ENCODE measurements at places on chromosomes 1 and 21.
A peak's percentile ranks its signal among the peaks of the same experiment; 100 is the strongest.

GRCh38 chr1:165114022-165114888 is 242.3 kb downstream of the LMX1A start:
- DNase-seq = peak; percentile 22

- no peak for DNase-seq
Observed at GRCh38 chr1:173467426-173467825, 9.7 kb upstream of the PRDX6 start.

- no peak for DNase-seq
Observed at GRCh38 chr1:37478890-37479254, 4.5 kb downstream of the ZC3H12A start.

GRCh38 chr21:21907271-21907670 is 909.1 kb downstream of the NCAM2 start:
- no peak for DNase-seq

- DNase-seq = no peak
Observed at GRCh38 chr21:26945916-26946675, 20.8 kb downstream of the ADAMTS5 start.

DNA sequence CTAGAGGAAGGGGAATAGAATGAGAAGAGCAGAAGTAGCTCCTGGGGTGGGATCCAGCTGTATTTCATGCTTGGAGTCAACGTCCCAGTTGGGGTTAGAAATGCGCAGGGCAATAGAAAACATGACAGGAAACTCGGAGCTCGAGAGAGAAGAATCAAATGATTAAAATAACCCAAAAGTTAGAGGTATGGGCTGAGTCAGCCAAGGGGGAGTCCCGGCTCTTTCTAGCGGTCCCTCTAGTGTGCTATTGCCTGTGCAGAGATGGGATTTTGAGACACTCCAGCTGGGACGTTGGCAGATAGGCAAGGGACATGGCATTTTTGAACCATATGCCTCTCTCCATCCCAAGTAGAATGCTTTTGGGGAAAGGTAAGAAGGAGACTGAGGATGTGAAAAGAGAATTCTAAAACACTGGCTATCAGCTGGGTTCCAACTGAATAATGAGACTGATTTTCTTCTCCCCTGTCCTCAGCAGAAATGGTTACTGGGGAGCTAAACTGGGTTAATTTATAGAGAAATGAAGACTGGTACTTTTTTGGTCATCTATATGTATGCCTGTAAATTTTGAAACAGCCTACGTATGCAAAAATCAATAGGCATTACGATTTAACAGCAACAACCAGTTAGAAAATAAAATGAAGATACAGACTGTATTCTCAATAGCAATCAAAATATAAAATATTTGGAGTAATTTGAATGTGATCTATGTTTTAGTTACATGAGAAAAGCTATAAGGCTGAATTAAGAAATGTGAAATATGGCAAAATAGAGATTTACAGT is 7.0 kb upstream of the VPS26C start:
- no peak for DNase-seq

DNA sequence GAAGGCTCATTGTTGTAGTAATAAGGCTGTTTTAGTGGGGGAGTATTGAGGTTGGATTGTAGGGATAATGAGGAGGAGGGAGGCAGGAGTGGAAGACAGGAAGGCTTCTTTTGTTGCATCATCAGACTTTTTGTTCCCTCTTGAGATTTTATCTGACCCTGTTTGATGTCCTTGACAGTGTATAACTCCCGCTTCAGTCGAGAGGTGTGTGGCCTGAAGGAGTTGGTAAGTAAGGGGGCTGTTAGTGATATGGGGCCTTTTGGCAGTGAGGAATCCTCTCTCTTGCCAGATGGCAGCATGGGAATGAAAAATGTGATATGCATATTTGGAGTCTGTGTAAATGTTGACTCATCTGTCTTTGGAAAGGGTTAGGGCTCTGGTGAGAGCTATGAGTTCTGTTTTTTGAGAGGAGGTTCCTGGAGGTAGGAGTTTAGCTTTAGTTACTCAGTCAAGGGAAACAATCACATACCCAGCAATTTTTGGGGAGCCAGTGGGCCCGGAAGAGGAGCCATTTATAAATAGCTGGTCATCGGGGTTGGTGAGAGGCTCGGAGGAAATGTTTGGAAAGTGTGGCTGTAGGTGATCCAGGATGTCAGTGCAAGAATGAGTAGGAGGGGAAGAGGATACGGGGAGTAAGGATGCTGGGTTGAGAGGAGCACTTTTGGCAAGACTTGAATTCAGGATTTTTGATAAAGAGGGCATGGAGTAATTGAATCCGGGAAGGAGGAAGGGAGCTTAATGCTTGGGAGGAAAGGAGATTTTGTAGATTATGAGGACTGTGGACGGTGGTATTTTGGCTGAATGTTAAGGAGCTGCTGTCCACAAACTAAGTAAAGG is 136.7 kb upstream of the ETV3 start:
- DNase-seq = no peak

DNA sequence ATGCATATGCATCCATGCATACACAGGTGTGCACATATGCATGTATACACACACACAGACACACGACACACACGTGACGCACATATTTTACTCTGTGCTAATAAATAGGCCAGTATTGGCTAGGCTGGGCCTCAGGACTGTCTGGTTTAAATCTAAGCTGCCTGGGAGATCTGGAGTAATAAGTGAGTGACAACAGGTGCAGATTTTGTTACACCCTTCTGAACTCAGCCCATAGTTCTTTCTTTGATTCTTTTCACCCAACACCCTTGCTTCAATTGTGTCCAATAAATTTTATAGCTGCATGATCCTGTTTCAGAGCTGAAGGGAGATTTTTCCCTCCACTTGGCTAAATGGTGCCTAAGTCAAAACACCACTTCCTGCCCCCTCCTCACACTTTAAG is 132.8 kb downstream of the FGGY start:
- no peak for DNase-seq

DNA sequence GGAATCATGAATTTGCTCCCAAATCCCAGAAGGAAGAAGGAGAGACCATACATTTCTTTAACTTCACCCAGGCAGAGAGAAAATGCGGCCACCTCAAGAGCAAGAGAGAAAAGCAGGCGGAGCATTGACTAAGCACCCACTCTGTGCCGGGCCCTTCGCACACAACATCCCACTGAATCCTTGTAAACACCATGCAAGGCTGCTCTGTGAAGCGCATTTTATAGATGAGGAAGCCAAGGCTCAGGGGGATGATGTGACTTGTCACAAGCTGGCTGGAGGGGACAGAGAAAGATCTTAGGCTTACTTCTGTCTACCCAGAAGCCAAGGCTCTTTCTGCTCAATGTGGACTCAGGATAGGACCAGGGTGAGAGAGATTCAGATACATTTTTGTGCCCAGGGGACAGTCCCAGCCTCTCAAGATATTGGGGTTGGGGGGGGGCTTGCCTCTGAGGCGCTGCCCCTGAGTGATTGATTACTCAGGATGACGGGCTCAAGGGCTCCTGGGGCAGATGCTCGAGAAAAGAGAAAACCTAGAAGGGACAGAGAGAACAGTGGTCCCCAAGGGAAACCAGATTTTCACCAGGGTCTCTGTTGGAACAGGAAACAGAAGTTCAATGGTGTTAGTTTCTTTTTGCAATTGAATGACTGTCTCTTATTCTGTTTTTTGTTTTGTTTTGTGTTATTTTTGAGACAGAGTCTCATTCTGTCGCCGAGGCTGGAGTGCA is 19.5 kb downstream of the PADI2 start:
- no peak for DNase-seq

DNA sequence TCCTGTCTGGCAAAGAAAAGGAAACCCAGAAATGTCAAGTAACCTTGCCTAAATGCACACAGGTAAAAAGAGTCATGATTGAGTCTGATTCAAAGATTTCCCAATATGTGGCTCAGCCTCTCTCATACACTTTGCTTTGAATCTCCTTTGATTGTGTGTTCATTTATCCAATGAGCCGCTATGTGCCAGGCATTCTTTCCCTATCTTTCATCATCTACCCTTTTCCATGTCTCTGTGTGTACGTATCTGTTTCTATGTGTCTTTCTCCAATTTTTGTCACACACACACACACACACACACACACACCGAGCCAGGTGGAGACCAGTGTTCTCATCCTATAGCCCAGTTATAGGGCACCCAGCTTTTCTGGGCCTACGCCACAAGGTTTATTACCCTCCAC is 35.7 kb upstream of the BCL9 start:
- DNase-seq = no peak

GRCh38 chr1:221405146-221405545 is 336.7 kb downstream of the DUSP10 start:
- no peak for DNase-seq

GRCh38 chr1:45569571-45569961 is 14.3 kb upstream of the NASP start:
- DNase-seq = no peak

DNA sequence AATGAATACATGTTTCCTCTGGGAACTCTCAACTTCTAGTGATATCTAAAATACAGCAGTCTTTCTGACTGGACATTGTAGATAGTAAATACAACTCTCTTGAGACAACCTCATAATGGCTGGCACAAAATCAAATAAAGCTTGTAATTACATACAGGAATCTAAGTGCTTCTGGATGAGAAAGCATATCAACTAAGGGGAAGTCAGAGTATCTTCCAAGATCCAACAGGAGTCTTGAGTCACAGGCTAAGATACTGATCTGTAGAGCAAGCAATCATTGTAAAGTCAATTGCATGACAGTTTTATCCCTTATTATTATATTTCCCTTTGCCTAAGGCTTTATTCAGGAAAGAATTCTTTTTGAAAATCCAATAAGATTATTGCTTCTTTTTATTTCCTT is 249.9 kb downstream of the LRRIQ3 start:
- no peak for DNase-seq

DNA sequence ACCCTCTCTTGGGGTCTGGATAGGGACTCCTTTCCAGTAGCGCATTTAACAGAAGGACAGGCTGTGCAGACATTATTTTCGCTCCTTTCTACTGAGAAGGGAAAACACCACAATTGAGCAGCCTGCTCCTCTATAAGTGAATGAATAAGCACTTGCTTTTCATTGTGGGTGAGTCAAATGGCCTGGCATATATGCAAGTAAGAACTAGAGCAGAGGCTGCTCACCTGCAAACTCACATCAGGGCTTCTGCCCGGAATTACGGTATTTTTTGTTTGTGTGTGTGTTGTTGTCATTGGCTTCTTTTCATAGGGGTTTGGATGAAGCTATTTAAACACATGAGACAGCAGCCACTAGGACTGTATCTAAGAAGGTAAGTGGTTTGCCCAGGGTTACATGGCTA is 200.1 kb upstream of the CAMK1G start:
- no peak for DNase-seq

- no peak for DNase-seq
Observed at GRCh38 chr1:202964791-202965410, 2.2 kb downstream of the CYB5R1 start.

DNA sequence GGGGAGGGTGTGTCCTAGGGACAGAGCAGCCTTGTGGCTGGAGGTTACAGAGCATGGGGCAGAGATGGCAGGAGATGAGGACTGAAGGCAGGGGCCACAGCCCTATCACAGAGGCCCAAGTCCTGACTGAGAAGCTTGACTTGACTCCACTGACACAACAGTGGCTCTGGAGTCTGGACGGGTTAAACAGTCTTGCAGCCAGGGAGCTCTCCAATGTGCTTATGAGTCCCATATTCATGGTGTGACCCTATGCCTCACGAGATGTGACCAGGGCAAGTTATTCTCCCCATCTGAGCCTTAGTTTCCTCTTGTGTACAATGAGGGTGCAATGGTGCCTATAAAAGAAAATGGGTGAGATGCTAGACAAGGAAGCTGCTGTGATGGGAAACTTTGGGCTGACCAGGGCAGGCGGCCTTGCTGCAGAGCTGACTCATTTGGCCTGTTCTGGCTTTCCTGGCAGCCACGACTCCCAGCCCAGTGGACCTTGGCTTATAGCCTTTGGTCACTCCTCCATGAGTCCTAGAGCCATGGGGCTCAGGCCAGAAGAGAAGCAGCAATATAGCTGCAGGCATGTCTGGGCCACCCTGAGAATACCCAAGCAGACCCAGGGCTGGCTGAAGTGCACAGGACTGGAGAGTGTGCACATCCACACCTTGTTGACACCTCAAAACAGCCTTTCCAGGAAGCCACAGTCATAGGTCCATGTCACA is 2.8 kb upstream of the TTC22 start:
- DNase-seq = no peak

DNA sequence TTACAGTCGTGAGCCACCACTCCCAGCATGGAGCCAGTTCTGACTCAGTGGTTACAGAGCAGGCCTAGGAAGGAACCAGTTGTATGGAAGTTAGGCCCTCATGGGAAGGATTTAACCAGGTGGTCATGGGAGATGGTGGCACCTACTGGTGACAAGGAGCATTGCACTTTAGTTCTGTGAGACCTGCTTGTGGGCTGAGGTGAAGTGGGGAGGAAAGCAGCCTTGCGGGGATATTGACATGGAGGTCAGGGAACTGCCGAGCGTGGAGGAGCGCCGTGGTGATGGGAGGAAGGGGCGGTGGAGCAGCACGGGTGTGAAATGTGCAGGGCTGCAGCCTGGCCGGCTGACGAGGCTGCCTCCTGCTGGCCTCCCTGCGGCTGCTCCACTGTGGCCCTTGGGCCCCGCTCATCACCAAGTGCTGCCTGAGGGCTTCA is 100.4 kb downstream of the GALNT2 start:
- DNase-seq = no peak

GRCh38 chr1:21935393-21935804 is 1.7 kb downstream of the HSPG2 start:
- no peak for DNase-seq

GRCh38 chr1:115400891-115401290 is 62.8 kb upstream of the NGF start:
- no peak for DNase-seq

DNA sequence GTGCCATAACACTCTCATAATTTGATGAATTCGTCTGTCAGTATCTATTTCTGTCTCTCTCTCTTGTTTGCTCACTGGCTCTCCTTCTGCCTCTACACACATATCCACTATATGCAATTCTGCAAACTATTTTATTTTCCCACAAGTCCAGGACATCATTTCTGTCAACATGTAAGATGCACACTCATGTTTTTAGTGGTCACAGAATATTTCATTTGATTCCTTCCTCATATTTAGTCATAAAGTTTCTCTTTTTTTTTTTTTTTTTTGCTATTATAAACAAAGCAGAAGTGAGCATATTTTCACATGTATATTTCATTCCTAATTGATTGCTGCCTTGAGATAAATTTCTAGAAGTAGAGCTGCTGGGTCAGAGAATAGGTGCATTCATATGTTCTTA is 165.3 kb downstream of the PGBD5 start:
- DNase-seq = no peak

DNA sequence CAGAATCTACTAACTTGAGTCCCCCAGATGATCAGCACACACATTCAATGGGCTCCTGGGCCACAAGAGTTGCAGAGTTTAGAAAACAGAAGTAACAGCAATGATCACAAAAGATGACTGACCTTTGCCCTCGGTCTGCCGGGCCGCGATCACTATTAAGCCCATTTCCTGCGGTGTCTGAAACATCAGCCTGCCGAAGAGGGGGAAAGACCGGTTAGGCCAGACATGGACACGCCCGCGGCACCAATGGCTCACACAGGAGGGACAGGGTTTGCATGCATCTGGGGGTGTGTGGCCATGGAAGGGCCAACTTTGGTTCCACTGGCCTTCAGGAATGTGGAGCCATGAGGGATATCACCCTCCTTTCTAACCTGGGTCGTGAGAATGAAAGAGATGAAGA is 68.2 kb downstream of the SIM2 start:
- no peak for DNase-seq

Measured in glomerular endothelial cell (primary cell).